ENCODE measurements at places on chromosomes 5 and 9.

DNA sequence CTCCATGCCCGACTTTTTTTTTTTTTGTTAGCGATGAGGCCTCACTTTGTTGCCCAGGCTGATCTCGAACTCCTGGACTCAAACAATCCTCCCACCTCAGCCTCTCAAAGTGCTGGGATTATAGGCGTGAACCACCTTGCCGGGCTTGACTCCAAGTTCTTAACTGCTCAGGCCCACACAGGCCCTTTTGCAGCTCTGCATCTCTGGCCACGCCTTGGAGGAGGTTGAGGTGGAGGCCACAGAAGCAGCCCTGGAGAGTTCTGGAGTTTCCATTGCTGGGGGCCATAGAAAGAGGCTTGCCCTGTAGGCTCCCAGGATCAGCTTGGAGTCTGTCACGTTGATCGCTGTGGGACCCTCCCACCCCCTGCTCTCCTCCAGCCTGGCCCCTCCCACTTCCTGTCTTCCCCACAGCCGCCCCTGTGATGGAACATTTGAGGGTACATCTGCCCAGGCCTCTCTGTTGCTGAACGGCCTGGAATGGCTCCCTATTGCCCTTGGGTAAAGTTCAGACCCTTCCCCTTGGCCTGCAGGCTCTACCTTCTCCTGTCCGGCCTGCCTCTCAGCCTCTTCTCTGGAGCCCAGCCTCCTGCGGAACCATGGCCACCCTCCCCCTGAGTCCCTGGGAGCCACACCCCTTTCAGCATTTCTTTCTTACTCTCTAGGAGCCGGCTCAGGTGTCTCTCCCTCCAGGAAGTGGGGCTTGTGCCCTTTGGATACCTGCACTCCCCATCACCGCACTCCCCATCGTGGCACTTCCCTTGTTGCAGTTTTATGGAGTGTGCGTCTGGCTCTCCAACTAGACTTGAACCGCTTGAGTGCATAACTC is 30.4 kb upstream of the IER5L start:
- no peaks in the 10 kb centered on the region for H3K36me3 ChIP-seq
- H3K27ac ChIP-seq, result no peak overlapping the region
- DNase-seq, result no peak
- no peaks in the 10 kb centered on the region for H3K27me3 ChIP-seq
- H3K4me1 ChIP-seq, result peaks cover 8% of the 10 kb centered on the region

GRCh38 chr9:16884952-16885513 is 14.6 kb upstream of the BNC2 start:
- no peak overlapping the region for H3K27ac ChIP-seq
- H3K4me1 ChIP-seq, result peaks cover 27% of the 10 kb centered on the region
- DNase-seq, result peak; percentile 97
- no peaks in the 10 kb centered on the region for H3K36me3 ChIP-seq
- H3K4me3 ChIP-seq, result no peak overlapping the region

DNA sequence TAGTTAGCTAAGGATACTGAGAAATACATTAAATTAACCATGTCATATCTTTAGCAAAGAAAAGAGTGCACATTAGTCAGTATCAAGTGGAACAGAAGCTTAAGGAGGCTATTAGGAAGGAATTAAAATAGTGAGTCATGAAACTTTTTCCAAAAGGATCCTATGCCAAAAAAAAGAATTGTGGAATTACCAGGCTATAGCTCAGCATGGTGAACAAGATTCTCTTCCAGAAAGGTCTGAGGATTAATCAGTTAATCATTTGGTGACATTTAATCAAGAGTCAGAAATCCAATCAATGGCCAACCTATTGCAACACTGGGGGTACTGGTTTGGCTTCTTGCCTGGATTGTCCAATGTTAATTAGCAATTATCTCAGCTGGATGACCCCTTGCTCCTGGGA is 244.5 kb upstream of the NMUR2 start:
- no peaks in the 10 kb centered on the region for H3K4me1 ChIP-seq
- H3K27me3 ChIP-seq, result no peaks in the 10 kb centered on the region
- H3K27ac ChIP-seq, result no peak overlapping the region

DNA sequence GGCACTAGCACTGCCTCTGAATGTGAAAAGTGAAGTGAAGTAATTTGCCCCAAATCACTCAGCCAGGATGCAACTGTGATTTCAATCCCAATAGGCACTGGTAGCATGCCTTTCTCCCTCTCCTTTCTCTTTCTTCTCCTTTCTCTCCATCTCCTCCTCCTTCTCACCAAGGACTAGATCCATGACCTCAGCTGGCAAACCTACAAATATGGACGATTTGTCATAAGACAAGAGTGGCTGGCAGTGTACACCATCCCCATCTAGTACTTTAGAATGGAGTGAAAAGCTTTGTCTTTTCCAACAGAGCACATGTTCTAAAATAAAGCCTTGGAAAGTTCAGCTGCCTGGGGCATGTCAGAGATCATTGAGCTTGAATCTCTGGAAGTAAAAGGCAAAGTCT is 574.7 kb upstream of the CLINT1 start:
- H3K36me3 ChIP-seq, result no peaks in the 10 kb centered on the region
- peaks cover 11% of the 10 kb centered on the region for H3K4me1 ChIP-seq
- H3K27ac ChIP-seq, result no peak overlapping the region
- no peaks in the 10 kb centered on the region for H3K27me3 ChIP-seq
- no peak overlapping the region for H3K4me3 ChIP-seq

- no peaks in the 10 kb centered on the region for H3K4me1 ChIP-seq
- H3K36me3 ChIP-seq, result no peaks in the 10 kb centered on the region
- no peak overlapping the region for H3K27ac ChIP-seq
- no peaks in the 10 kb centered on the region for H3K27me3 ChIP-seq
- H3K4me3 ChIP-seq, result no peak overlapping the region
Observed at GRCh38 chr9:119175581-119175980, 193.7 kb downstream of the BRINP1 start.
